ENCODE measurements at places on chromosomes 5 and 9. TPM values are rescaled to one million over a fixed set of nuclear protein-coding genes. Genes with fewer than 3 reads are reported as not detected.

- DNase-seq: no peak
These were observed 193.6 kb downstream of the MTRR start for GRCh38 chr5:8062521-8062920.

Gene FOXD4L4
- total RNA-seq: not detected

DNA sequence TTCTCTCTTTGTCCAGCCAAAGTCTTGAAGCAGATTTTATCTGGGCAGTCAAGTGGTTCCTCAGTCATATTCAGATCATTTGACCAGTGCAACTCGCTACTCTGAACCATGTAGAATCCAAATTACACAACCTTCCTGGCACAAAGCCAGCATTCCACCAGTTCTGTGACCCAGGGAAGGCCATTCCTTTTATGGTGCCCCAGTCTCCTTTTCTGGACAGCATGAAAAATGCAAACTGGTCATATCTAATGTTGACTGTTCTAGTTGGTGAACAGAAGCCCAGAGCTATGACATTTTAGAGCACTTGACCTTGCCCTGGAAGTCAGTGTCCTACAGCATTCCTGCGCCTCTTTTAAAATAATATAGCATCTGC is 364.6 kb downstream of the BRINP1 start:
- DNase-seq: no peak

DNA sequence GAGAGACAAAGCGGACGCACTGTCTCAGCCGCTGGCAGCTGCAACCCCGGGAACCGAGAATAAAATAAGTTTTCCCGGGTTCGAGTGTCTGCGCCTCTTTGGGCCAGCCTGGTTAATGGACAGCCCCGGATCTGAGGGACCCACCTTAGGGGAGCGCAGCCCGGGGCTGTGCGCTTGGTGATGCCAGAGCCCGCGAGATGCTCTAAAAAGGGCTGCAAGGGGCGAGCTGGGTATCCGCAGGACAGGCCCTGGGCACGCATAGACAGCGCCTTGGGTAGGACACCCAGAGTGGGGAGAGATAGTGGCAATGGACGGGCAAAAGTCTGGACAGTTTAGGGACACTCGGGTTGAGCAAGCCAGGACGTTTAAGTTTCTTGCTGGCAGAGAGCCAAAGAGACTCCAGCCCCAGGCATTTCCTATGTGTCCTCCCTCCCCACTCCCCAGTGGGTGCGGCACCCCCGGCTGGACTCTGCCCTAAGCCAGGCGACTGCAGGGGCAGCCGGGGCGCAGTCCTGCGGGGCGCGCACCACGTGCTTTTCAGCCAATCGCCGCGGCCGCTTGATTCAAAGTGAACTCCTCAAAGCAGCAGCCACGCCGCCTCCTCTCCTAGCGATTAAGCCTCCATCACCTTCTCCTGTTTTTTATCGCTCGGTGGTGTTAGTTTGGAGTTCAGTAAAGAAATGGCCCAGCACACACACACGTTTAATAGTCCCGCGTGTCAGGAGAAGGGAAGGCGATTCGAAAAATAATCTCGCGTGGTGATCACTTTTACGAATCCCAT is 616 bp upstream of the ENC1 start:
- no peak for DNase-seq

DNA sequence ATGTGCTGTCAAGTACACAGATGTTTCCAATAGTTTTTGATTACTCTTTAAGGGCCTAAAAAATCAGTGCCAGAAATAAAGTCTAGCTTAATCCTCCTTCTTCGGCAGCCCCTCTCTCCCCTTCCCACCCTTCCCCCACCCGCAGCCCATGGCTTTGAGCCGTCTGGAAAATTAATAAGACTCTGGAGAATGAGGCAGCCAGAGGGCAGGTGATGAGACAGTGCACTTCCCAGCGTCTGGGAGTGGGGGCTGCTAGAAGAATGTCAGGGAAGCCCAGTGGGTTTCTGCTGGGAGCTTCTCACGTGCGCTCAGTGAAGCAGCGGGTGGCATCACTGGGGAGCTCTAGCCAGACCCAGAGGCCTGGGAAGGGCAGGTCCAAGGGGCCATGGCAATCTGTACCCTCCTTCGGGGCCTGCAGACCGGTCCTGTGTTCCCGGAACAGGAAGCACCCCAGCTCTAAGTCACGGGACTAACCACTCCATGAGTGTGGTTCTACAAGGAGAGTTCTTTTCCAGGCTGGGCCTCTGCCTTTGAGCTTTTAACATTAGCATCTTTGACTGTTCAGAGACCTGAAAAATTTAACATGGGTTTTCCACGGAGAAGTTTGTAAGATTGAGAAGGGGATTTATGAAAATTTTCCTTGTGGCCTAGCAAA is 164.8 kb upstream of the OTULINL start:
- DNase-seq: no peak

- no peak for DNase-seq
These were observed 99.0 kb upstream of the GNA14 start for GRCh38 chr9:77747163-77747562.

DNA sequence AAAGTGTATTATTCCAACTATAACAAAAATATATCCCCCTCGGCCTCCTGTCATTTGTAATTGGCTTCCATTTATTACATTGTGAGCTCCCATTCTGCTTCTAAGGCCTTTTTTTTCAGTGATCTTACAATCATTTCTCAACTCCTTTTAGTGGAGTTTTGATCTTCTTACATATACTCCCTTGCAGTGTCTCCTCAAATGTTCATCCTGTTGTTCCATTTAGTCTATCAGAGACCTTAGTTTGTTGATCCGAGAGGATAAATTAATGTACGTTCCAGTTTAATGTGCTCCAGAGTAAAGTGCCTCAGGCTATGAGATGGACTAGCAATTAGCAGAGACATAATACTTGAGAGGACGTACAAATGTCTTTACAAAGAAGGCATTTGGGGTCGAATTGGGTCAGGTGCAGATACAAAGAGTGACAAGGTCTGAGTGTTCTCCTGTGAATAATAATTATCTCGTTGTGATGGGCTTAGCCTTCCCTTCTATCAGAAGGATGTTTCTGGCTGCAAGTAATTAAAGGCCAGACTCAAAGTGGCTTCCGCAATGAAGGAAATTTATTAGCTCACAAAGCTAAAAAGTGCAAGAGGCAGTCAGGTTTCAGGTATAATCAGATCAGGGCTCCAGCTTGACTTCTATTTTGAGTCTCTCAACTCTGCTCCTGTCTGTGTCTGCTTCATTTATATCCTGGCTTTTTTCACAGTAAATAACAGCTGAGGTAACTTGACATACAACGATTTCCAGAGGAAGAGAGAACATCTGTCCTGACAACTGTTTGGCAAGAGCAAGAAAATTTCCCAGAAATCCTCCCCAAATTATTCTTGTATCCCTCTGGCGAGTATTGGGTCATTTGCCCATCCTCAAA is 30.1 kb downstream of the ARRDC3 start:
- no peak for DNase-seq

Gene DMRT2
- 2.5 TPM for total RNA-seq

Gene HMHB1
- not detected for total RNA-seq

Gene SPINK6
- not detected for total RNA-seq

DNA sequence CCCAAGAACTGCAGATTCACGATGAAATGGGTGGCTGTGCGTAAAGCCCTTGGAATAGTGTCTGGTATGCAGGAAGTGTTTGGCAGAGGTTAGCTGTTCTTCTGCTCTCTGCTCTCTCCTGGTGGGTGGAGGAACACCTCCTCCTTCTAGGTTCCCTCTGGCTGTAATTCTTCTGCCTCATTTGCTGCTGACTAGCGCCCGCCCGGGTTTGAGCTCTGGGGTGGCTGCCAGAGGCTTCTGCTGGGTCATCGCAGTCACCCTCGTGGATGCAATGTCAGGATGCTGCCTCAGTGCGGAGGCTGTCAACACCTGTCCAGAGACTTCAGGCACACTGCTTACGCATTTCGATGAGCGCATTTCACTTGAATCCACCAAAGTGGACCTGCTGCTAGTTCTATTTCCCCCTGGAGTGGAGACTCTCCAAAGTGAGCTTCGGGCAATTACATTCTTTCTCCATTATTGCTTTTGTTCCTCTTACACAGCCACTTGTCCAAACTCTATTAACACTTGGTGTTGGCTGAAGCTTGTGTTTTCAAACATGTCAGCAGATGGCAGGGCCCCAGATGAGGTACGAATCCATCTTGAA is 11.7 kb downstream of the DOCK2 start:
- DNase-seq: no peak

DNA sequence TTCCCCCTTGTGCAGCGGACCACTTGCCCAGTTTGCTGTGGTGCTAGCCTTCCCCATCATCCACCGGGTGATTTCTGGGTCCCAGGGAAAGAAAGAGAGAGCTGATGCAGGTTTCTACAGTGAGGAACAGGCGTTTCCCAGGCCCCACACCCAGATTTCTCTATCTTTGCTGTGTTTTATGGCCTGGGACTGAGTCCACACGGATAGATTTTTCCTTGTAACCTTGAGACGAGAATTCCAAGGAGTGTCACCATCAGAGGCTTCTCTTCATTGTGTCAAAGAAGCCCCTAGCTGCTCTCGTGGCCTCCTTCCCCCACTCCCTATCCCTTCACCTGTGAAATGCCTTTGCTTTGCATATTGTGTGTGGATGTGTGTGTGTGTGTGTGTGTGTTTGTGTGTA is 21.2 kb upstream of the FGFR4 start:
- DNase-seq: no peak

Gene COL15A1
- total RNA-seq: 15.0 TPM

DNA sequence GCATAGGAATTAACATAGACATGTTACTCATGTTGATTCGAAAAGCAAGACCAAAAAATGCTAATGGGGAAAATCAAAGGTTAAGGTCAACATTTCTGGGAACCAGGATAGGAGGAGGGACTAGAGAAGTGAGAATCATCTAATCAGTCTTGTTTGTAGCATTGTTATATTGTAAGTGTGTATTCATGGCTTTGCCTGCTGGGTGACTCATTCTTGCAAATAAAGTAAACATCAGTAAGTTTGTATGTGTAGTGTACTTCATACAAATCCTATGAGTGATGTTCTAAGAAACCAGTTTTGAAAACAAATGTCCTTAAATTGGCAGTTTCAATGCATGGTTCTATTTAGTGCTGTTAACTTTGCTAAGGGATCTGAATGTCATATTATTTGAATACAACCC is 79.0 kb upstream of the TMEM252 start:
- no peak for DNase-seq

Gene ACER2
- total RNA-seq: 3.9 TPM

GRCh38 chr9:96383165-96383942 is at the start of gene SLC35D2:
Gene SLC35D2 (minus strand): TSS chr9:96383711. CDS start chr9:96383634, 77 bp downstream.
- DNase-seq: no peak

GRCh38 chr5:139967353-139967752 is 75.7 kb downstream of the NRG2 start:
- peak; percentile 71 for DNase-seq

DNA sequence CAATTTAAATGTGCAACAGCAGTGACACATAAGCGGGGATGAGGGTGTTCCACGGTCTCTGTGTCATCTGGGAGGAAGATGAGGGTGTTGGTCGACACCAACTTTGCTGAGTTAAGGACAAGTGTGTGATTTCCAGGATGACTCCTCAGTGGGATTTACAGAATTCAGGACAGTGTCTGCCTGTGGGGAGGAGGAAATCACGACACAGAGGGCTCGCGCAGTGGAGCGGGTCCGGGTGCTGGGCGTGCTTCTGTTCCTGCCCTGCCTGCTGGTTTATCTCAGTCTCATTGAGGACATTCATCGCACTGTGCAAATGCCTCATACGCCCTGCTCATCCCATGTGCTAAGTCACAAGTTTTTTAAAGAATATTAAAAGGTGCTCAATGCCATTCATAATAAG is 73.7 kb upstream of the ADAMTS2 start:
- no peak for DNase-seq

Gene ANKRD20A1
- total RNA-seq: 18.2 TPM

Gene ABO
- total RNA-seq: 17.2 TPM

Gene BTNL8
- not detected for total RNA-seq

Gene ITGA2
- 18.4 TPM for total RNA-seq

Gene PCDHGA4
- total RNA-seq: 3.9 TPM

GRCh38 chr5:65742565-65743231 is 20.7 kb downstream of the NLN start:
- DNase-seq: no peak

Measured in vagina (tissue), 2 donors.